ENCODE measurements at places on chromosomes 12 and 14.

DNA sequence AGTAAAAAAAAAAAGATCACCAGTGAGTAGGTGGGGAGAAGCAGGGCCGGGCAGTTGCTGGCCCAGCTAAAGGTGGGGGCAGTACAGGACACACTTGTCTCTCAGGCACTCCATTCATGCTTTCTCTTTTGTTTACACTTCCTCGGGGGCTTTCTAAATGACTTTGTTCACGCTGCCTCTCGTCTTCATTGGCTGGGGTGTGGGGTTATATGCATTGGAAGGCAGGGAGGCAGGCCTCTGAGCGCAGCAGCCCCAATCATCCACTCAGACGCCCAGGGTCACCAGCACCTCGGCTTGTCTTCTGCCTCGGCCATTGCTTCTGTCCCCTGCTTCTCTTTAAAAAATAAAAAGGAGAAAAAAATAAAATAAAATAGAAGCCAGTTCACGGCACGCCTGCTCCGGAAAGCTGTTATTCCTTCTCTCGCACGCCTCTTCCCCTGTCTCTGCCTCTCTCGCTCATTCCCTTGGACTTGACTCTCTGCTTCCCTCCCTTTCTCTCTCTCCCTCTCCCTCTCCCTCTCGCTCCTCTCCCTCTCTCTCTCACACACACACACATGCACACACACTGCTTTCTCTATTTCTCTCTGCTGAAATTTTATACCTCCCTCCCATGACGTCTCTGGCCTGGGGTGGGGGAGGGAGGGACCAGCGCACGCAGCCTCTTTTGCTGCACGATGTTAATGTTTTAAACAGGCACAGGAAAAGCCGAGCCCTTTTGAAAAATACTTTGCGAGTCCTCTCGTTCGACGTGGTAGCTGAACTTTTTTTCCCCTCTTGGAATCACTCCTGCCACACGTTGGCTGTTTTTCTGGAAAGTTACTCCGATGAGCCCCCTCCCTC lies at the start of gene TGFB3:
TSS of gene TGFB3 (minus strand) at position 570 of the 840 bp plus-strand sequence. CDS start 1,102 bp downstream, outside the sequence.
- DNase-seq: peak; percentile 64

DNA sequence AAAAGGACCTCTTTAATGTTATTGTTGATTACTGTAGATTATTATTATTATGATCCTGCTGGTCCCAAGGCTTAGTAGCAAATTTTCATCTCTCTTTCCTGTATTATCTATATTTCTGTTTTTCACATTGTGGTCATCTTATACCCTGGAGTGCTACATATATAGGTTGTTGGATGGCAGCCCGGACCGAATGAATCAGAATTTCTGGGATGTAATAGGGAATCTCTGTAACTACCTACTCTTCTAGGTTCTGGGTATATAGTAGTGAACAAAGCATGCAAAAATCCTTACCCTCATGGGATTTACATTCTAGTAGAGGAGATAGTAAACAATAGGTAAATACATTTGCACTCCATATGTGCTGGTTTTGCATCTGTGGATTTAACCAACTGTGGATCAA lies 31.4 kb downstream of the NUBPL start:
- DNase-seq: no peak

DNA sequence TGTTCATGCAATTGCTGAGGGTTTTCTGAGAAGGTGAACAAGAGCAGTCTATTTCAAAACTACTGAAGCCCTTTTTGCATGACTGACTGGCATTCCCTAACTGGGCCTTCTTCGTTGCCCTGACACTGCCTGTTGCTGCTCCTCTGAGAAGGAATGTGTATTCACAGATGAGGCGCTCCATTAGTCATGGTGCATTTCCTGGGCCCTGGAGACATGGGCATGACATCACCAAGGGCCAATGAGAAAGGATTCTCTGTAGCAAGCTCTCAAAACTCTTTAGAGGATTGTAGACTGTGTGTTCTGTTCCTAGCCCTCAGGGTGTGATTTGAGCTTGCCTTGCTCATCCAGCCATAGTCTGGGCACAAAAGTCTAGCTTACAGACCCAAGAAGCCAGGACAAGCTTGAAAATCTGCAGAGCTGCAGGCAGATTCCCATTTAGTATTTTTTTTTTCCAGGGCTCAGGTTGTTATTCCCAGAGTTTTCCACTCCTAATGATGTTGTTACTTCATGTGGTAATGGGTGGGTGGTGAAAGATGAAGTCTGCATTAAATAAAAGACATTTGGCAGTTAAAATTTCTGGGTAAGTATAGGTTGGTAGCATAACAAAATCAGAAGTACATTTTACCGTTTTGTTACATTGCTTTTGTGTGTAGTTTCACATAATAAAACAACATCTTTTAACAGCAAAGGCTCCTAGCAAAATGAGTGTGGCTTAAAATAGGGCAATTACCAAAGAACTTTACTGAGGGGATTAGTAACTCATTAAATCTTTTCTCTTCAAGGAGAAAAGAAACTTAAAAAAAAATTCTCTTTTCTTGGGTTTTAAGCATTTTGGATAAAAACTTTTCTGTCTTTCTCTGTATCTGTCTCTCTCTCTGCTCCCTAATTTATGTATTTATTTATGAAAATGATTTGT lies 318.4 kb downstream of the RAD51B start:
- peak; percentile 89 for DNase-seq

- DNase-seq: peak; percentile 71
Measured at GRCh38 chr12:1993341-1993740, 10.9 kb downstream of the DCP1B start.

DNA sequence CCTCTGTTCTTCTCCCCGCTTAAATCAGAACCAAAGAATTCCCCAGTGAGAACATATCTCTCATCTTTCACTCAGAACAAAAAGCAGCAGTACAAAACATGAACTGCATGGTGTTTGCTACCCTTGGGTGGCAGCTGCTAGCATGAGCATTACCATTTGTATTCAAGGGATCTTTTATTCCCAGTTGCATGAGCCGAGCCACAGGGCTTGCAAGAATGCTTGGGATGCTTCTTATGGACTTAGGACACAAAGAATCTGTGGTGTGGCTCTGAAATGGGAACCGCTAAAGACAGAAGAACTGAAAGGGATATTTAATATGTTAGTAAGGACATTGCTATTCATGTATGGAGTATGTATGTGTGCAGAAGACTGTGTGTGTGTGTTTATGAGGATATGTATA lies 190.6 kb downstream of the TMX1 start:
- DNase-seq: no peak

DNA sequence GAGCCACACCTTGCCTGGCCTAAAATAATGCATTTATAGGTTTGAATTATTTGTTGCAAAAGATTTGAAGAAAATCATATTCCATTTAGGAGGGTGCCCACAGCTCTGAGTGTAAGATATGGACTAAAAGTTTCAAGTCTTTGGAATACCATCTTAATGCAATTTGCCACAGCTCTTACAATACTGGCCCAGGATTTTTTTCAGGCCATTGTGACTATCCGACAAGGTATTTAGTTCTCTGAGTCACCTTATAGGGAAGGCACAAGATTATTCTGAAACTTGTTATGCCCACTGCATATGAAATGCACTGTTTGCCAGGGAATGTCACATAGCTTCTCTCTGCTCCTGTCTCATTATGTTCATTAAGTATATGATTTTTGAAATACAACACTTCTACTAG lies 29.6 kb upstream of the SLC6A13 start:
- DNase-seq: peak; percentile 7

GRCh38 chr12:111417784-111418593 lies 12.3 kb downstream of the SH2B3 start:
- no peak for DNase-seq

GRCh38 chr12:100189636-100190394 lies 10.8 kb upstream of the ACTR6 start:
- no peak for DNase-seq

DNA sequence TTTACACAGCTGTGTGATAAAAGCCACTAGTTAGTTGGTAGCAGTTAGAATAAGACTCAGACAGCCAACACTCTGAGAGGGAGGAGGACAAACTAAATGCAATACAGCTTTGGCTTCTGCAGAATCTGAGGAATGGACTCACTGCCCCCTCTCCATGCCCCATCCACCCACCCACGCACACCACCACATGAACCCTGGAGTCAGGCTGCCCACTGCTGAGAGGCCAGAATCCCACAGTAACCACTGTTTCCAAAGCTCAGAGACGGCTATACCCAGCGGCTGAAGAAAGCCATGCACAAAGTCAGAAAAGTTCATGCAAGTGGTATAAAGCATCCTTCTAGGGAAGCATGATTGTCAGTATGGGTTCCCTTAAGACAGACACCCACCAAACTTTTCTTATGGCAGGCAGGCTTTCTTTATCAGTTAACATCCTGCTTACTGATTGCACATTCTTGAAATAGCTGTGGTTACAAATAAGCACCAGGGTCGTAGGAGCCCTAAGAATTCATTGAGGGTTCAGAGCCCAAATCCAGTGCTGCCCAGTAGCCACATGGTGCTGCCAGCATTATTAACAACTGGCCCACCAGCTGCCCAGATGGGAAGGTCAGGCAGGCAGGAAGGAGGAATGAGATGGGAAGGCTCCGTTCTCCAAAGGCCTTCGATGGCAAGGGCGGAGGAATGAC lies 61.5 kb downstream of the NT5DC3 start:
- no peak for DNase-seq

- no peak for DNase-seq
Measured at GRCh38 chr12:80272387-80272915, 171.6 kb upstream of the PTPRQ start.

DNA sequence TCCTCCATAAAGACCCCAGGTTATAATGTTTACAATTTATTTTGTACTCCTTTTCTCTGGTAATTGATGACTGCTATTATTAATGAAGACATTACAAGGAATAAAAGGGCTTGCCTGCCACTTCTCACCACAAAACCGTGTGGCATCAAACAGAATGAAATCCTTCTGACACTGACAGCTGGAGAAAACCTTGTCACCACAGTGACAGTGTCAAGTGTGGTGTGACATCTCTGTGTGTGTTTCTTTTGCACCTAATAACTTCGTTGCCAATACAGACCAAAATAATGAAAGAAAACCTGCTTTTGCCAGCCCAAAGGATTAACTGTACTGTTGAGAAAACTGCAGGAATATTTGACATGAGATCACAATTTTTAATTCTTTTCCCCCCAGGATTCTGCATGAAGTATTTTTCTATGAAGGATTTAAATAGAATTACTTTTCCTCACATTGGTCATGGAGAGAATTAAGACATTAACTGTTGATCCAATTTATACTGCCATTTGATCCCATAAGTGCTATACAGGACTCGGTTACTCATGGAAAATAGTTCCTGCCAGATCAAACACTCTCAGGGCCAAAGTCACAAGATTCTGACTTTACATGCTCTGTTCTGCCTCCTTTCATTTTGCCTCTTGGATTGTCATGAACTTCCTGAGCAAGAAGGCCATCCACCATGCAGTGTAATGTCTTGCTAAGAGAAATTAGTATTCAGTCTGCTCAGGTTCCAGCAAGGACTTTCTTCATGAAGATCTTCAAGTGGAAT lies 60.4 kb upstream of the IFNG-AS1 start:
- DNase-seq: no peak

GRCh38 chr12:84814664-84815245 lies 97.8 kb downstream of the SLC6A15 start:
- DNase-seq: no peak

GRCh38 chr12:89985935-89986334 lies 277.3 kb upstream of the ATP2B1 start:
- no peak for DNase-seq

DNA sequence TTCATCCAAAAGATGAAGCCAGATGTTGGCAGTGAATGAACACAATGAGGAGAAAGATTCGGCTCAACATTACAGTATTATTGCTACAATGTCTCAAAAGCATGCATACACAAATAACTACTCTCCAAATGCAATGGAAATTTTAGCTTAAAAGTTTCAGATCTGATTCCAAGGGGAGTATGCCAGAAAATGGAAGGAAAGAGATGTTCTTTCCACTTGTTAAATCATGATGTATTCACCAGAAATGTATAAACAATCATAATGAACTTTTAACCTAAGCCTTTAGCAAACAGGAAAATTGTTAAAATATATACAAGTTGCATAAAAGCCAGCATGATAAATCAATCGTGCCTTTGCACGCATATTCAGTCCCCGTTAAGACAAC lies 62.1 kb downstream of the SH2B3 start:
- DNase-seq: no peak

GRCh38 chr14:53953828-53954550 lies 2.6 kb downstream of the BMP4 start:
- no peak for DNase-seq

- DNase-seq: no peak
Measured at GRCh38 chr14:104084251-104085002, 1.1 kb upstream of the ASPG start.
